ENCODE measurements at places on chromosomes 5 and 9.

DNA sequence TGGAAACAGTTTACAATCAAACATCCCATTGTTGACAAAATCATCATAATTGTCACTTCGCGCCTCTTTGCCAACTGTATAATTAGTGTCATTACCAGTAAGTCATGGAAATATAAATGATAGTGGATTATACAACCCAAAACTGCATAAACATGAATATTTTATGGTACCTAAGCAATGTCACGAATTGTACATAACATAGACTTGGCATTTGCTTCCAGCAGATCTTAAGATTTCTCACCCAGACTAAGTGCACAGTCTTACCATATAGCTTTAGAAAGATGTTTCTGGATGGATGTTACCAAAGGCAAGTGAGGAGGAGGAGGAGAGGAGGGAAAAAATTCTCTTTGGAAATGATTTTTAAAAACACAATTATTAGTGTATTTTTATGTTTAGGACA is 113.4 kb upstream of the TAS2R1 start:
- no peak for DNase-seq

DNA sequence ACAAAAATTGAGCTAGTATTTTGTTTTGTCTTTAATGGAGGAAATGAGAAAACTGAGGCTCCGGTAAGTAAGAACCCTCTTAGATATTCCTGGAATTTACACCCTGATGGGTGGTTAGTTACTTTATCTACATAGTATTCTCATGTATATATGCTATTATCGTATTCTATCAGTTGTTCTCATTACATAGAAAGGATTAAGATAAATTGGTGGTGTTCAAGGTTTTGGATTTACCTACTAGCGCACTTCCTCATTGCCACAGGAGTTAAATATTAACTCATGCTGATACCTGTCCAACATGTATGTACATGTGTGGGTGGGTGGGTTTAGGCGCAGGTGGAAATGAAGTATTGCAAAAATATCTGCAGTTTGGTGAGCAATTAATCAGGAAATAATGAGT is 61.1 kb upstream of the IFNE start:
- no peak for DNase-seq

- no peak for DNase-seq
Measured at GRCh38 chr9:79701651-79702050, 129.9 kb downstream of the TLE4 start.

GRCh38 chr5:74266132-74266531 is 374.4 kb downstream of the ENC1 start:
- DNase-seq = no peak

DNA sequence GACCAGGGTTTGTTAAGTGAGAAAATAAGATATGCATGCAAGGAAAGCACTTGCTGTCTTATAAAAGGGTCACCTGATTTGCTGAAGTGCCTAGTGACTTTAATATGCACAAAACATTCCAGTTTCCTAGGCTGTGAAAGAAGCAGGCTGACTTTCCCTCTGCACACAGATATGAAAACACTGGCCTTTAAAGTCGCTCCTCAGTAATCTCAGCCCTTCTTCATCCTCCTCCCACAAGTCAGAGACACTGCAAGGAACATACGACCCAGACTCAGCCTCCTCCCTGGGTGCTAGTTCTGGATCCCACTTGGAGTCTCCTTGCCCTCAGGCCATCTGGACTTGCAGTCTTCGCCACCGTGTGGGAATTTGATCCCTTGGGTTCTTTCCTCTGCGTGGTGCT is 166.1 kb downstream of the CFAP90 start:
- no peak for DNase-seq

DNA sequence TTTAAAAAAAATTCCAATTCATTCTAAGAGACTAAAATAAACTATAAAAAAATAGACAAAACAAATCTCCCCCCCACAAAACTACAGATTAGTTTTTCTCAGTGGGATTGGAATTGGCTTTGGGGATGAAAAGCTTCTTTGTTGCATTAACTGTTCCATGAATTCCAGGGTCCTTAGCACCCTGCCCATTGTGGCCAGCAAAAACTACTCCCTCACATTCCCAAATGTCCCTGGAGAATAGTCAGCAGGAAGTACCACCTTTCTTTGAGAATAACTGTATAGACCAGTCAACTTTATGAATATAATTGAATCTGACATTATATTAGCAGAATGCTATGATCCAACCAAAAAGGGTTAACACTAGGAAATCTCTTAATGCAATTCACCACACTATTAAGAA is 147.9 kb downstream of the LPAR1 start:
- DNase-seq = no peak

- no peak for DNase-seq
Measured at GRCh38 chr9:7791394-7791793, 8.2 kb downstream of the DMAC1 start.

GRCh38 chr5:174852143-174852542 is 127.8 kb downstream of the MSX2 start:
- DNase-seq = no peak

GRCh38 chr9:80934095-80934494 is 755.3 kb downstream of the TLE1 start:
- DNase-seq = no peak

DNA sequence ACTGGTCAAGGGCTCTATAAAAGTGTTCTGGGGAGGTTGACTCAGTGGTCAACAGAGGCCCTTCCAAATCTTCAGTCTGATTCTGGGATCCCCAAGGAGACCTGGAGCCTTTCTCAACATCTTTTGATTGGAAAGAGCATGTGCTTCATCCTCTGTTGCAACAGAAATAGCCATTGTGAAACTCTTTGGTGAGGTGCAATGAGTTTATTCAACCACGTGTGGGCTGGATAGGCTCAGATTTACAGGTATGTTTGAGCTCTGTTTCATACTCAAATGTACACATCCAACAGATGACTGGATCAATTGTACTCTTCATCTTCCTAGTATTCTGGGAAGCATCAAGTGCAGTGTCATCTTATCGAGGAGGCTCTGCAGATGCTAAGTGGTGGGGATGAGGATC is 60.5 kb downstream of the CTSL start:
- DNase-seq = no peak

DNA sequence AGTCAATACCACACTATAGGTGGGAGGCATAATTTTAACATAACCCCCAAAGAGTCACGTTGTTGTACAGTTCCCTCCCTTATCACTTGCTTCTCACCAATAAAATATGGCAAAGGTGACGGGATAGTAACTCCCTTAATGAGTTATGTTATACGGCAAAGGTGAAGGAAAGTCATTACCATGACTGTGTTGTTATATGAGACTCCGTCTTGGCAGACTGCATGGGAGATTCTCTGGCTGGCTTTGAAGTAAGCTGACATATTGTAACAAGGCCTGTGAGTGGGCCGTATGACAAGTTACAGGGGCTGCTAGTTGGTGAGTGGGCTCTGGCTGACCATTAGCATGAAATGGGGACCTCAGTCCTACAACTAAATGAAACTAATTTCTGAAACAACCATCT is 366.4 kb upstream of the FTMT start:
- no peak for DNase-seq

- DNase-seq = no peak
Measured at GRCh38 chr5:74250304-74251102, 390.0 kb downstream of the ENC1 start.

- DNase-seq = no peak
Measured at GRCh38 chr5:135462304-135462703, 10.2 kb upstream of the TIFAB start.

DNA sequence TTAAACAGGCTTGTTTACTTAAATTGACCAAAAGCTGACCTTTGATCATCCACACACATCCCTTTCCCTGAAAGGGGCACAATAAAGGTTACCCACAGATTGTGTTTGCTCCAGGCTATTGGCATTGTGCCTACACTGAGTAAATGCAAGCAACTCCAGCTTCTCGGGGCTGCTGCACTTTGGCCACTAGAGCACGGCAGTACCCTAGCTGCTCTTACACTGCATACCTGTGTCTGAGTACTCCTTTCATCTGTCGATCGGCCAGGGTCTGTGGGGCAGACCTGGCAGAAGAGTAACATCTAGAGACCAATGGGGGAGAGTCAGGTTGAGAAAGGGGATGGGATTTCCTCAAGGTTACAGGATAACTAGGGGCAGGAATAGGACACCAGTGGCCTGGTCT is 281.9 kb upstream of the NMUR2 start:
- DNase-seq = no peak

DNA sequence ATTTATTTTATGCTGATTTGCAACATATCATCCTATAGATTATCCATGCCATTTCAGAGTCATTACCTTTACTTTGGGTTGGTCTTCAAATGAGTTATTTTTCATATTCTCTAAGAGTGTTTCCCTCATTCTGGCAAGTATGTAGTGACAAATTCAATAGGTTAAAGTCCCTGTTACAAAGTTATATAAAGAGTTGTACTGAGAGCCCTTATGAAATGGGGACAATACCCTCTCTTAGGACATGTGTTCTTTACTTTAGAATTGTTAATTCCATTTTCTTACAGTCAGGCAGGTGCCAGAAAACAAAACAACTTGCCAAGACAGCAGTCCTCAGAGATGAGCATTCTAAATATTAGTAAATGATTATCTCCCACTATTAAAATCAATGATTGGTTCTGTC is 6.0 kb downstream of the ALDH1A1 start:
- DNase-seq = no peak

- DNase-seq = no peak
Measured at GRCh38 chr9:7782400-7783120, 17.0 kb downstream of the DMAC1 start.

DNA sequence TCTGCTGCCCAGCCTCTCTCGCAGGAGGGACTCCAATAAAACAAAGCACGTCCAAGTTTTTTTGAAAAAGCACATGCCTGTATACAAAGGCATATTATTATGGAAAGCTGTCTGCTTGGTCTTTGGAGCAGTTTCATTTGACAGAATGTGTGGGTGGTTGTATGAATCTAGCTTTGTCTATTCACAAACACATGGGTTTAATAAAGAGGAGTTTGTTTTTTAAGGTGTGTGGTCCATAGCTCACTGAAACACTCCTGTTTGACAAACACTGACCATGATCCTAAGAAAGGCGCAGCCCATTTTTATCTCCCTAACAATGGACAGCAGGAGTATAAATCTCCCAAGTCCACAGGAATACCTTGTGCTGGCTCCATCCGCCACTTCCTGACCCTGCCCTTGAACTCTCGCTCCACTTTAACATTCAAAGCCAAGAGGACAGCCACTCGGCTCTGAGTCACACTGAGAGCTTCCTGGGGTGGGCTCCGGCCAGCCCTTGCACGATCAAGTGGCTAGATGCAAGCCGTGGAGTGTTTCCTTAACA is 371.9 kb downstream of the EBF1 start:
- no peak for DNase-seq

DNA sequence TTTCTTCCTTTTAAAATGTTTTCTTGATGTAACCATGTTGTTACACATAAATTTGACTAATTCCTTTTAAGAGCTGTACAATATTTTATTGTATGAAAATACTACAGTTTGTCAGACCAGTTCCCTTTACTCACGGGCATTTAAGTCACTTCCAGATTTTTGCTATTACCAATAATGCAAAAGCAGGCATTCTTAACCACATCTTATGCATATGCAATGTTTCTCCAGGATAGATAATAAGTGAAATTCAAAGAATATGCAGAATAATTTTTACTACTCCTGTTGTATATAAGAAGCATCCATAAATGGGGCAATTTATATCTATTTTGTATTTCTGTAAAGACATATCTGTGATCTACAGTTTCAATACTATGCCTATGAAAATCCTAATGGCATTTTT is 77.3 kb downstream of the FNIP1 start:
- DNase-seq = no peak

- no peak for DNase-seq
Measured at GRCh38 chr9:73202980-73203379, 51.3 kb downstream of the ANXA1 start.

DNA sequence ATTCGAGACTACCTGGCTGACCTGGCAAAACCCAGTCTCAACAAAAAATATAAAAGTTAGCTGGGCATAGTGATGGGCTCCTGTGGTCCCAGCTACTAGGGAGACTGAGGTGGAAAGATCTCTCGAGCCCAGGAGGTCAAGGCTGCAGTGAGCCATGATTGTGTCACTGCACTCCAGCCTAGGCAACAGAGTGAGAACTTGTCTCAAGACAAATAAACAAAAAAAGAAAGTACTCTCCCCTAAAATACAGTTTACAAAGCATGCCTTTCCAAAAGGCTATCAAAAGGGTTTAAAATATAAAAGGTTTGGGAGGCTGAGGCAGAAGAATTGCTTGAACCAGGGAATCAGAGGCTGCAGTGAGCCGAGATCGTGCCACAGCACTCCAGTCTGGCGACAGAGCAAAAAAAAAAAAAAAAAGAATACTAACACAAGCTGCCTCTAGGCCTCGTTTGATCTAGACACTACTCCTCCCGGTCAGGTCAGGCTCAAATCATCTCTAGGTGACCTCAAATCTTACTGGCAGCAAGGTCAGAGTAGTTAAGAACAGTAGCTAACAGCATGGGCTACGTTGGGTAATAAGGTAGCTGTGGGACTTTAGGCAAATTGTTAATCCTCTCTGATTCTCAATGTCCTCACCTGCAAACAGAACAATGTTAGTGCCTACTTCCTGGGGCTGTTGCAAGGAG is 9.3 kb downstream of the NAIF1 start:
- no peak for DNase-seq

- no peak for DNase-seq
Measured at GRCh38 chr9:123952641-123953495, 22.9 kb upstream of the DENND1A start.

DNA sequence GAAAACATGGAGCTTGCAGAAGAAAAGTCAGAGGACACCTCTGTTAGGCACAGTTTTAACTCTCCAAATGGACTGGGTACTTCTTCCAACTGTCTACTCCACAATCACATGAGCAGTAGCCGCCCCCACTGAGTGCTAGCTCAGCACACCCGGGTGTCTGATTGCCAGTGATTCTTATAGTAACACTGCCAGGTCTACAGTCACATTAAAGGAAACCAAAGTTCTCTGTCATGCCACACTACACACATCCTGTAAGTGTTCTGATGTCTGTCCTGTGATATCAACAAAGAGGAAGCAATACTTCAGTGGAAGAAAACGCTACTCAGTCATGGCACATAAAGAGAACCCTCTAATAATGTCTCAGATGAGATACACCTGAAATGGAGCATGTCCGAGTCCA is at the start of gene HAVCR2:
HAVCR2 (minus strand) TSS at position 69 of the 400 bp plus-strand sequence; CDS start at position 8, 61 bp downstream.
- DNase-seq = no peak

GRCh38 chr5:43037636-43038495 is 2.3 kb downstream of the ANXA2R start:
- DNase-seq = no peak

GRCh38 chr5:129410488-129410887 is 49.6 kb upstream of the ADAMTS19 start:
- DNase-seq = no peak

- DNase-seq = no peak
Measured at GRCh38 chr9:38022995-38023394, 46.0 kb downstream of the SHB start.

Measured in skeletal muscle cell (primary cell).